ENCODE measurements at places on chromosomes 5 and 9. TPM values are rescaled to one million over a fixed set of nuclear protein-coding genes. Genes with fewer than 3 reads are reported as not detected.

DNA sequence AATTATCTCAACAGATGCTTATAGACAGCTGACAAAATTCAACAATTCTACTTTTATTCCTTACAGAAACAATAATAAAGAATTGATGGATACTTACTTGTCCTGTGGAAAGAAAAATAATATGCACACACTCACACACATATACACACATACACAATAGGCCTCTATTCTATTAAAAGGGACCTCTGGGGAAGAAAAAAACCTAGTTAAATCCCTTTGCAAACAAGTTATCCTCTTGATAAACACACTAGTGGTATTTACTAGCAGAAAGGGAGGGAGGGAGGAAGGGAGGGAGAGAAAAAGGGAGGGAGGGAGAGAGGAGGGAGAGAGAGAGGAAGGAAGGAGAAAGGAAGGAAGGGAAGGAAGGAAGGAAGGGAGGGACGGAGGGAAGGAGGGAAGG, 486.4 kb downstream of the HINT1 start:
- peaks cover 6% of the 10 kb centered on the region for H3K27me3 ChIP-seq
- no peak overlapping the region for H3K4me3 ChIP-seq
- H3K27ac ChIP-seq, result no peak overlapping the region

DNA sequence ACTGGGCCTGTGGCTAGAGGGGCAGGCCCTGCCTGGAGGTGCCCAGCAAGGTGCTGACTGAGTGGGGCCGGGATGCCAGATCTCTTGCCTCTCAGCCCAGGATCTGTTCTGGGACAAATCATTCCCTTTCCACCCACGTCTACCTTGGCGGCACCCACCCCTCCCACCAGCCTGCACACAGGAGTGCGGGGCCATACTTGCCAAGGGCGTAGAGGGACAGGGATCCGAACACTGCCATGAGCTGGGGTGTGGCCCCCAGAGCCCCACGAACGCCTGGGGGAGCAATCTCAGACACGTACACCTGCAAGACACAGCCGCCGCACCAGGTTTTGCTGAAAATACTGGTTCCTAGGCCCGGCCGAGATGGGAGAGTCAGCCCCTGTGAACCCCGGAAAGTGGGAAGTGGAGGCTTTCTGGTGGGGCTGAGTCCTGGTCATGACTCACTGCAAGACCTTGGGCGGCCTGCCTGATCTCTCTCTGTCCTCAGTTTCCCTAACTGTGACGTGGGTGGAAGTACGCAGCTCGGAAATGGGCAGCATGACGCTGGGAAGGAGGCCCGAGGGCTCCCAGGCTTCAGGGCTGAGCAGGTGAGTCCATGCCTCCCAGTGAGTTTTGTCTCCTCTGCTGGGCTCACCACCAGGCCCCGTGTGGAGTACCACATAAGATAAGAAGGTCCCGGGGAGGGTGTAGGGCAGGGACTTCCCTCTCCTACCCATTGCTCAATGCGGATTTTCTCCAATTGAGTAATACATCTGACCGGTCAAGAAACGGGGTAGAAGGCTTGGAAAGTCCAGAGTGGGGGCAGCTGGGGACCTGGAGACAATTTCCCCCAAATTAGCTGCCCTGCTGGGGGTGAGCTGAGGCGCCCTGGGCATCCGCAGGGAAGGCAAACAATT, 2.6 kb downstream of the SLC2A6 start:
- peaks cover 11% of the 10 kb centered on the region for H3K4me1 ChIP-seq
- H3K27ac ChIP-seq, result no peak overlapping the region
- H3K27me3 ChIP-seq, result no peaks in the 10 kb centered on the region
- DNase-seq, result no peak

DNA sequence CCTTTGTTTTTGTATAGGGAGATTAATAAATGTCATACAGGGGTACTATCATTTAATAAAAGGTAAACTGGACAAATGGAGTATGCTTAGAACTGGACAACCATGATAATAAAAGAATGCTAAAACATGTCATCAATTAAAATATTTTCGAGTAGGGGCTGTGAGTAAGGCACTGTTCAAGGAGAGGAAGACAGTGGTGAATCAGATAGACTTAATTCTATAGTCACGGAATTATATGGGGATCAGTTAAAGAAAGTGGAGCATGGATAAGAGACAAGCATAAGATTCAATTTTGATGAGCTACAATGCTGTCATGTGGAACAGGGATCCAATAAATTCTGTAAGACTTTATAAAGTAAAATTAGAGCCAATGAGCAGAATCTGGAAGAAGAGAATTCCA, 104.5 kb downstream of the HMHB1 start:
- H3K4me3 ChIP-seq, result no peak overlapping the region
- H3K36me3 ChIP-seq, result no peaks in the 10 kb centered on the region
- no peaks in the 10 kb centered on the region for H3K27me3 ChIP-seq
- peaks cover 7% of the 10 kb centered on the region for H3K4me1 ChIP-seq
- no peak overlapping the region for H3K27ac ChIP-seq
- DNase-seq, result no peak

DNA sequence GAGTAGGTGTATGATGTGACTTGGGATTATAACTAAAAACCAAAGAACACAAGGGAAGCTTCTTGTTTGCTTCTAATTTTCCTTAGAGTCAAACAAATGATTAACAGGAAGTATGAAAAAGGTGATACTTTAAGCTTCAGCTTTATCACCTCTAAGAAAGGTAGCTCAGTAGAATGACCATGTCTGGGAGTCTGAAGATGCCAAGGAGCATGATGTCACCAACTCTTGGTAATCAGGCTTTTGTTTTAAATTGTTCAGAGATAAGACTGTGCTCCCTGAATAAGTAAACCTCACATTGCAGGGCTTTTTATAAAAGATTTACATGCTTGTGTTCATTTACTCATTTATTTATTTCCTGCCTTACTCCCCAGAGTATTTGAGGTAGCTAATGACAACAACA, 169.9 kb downstream of the FER start:
- H3K4me3 ChIP-seq, result no peak overlapping the region
- no peaks in the 10 kb centered on the region for H3K4me1 ChIP-seq
- H3K27me3 ChIP-seq, result no peaks in the 10 kb centered on the region
- no peak overlapping the region for H3K27ac ChIP-seq
- no peak for DNase-seq

DNA sequence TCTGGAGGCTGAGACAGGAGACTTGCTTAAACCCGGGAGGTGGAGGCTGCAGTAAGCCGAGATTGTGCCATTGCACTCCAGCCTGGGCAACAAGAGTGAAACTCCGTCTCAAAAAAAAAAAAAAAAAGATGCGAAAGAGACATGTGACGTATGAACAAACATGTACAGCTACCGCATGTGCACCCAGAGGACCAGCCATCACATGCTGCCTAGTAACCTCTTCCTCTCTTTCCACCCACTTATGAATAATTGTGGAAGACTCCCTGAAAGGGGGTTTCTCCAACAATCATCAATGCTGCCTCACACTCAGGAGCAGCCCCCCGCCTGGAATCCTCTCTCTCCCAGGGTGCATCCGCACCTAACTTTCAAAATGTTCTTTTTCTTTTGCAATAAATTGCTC, 2.2 kb downstream of the SARDH start:
- H3K27ac ChIP-seq, result no peak overlapping the region
- H3K27me3 ChIP-seq, result no peaks in the 10 kb centered on the region
- peaks cover 3% of the 10 kb centered on the region for H3K4me1 ChIP-seq
- no peaks in the 10 kb centered on the region for H3K36me3 ChIP-seq
- DNase-seq, result no peak

DNA sequence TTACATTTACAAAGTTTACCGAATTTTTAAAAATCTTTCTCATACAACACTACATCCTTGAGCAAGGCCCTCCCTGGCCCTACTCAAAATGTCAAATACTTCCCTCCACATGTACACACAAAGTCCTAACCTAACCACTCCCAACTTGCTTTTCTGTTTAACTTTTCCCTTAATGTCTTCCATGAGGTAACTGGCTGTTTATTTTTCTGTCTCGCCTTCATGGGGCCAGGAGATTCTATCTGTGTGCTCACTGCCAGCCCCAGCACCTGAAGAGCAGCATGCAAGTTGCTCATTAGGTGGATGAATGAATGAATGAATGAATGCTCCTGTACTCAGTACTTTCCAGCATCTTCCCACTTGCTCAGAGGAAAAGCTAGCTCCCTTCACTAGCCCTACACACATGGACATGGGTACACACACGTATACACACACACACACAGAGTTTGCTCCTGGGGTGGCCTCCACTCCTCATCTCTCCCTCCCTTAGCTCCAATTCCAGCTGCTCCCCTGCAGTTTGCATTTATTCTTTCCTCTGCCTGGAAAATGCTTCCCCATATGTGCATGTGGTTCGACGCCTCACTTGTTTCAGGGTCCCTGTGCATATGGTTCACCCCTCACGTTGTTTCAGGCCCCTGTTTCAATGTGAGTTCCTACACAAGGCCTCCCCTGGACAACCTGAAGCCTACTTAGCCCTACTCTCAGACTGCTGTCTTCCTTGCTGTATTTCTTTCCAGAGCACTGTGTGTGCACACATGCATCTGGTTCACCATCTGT, 165.2 kb downstream of the ROR2 start:
- no peaks in the 10 kb centered on the region for H3K36me3 ChIP-seq
- no peak for DNase-seq
- H3K4me1 ChIP-seq, result no peaks in the 10 kb centered on the region
- H3K27me3 ChIP-seq, result peaks cover 15% of the 10 kb centered on the region
- H3K4me3 ChIP-seq, result no peak overlapping the region

DNA sequence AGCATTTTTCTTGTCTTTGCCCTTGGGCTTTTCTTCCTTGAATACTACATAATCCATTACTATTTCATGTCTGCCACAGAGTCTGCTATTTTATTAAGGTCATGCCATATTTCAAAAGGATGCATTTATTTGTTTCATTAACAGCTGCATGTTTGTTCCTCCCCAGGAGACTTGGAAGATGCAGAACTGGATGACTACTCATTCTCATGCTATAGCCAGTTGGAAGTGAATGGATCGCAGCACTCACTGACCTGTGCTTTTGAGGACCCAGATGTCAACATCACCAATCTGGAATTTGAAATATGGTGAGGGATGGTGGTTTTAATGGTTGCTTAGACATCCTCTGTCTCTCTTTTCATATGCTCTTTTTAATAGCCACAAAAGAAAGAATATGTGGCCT, 4.0 kb downstream of the IL7R start:
- peaks cover 97% of the 10 kb centered on the region for H3K4me1 ChIP-seq
- peak overlapping the region; percentile 100 for H3K27ac ChIP-seq
- DNase-seq, result no peak
- H3K27me3 ChIP-seq, result no peaks in the 10 kb centered on the region
- peak overlapping the region; percentile 99 for H3K4me3 ChIP-seq

The SAXO1 gene
- total RNA-seq, result not detected

The ACER2 gene
- 2.4 TPM for total RNA-seq
